Foreskin keratinocyte (primary cell): ENCODE measurements at places on chromosomes 7 and 10. TPM values are rescaled to one million over a fixed set of nuclear protein-coding genes. Genes with fewer than 3 reads are reported as not detected.

The CLRN3 gene
- total RNA-seq: not detected in 2 replicates

The WEE2 gene
- not detected in 2 replicates for total RNA-seq

The TLX1 gene
- not detected in 2 replicates for total RNA-seq

The EMX2 gene
- total RNA-seq: 1.3 and 1.5 TPM in 2 replicates

The DPY19L1 gene
- 20.1 and 22.4 TPM in 2 replicates for total RNA-seq

The SLC29A4 gene
- 0.46 and 1.0 TPM in 2 replicates for total RNA-seq

The CDHR1 gene
- total RNA-seq: 0.92 and 1.8 TPM in 2 replicates

The PROSER2 gene
- total RNA-seq: 17.2 and 22.2 TPM in 2 replicates

The WDFY4 gene
- total RNA-seq: 0.04 TPM in 1 of 2 replicates, not detected in the other

The SH2D4B gene
- not detected in 2 replicates for total RNA-seq

The AGMO gene
- total RNA-seq: not detected in 2 replicates

The CPA2 gene
- total RNA-seq: 0.17 and 0.32 TPM in 2 replicates

The STRIP2 gene
- 15.7 and 16.9 TPM in 2 replicates for total RNA-seq

The PAPSS2 gene
- total RNA-seq: 2.3 and 4.1 TPM in 2 replicates

The GRM3 gene
- total RNA-seq: not detected in 2 replicates

The ASAH2 gene
- total RNA-seq: 3.5 and 4.0 TPM in 2 replicates

The OPN4 gene
- total RNA-seq: not detected in 2 replicates

The ZCWPW1 gene
- total RNA-seq: 1.3 and 1.6 TPM in 2 replicates

The TLL2 gene
- total RNA-seq: 0.54 and 0.60 TPM in 2 replicates

The TMEM130 gene
- total RNA-seq: not detected in 2 replicates

The JAKMIP3 gene
- 0.04 TPM in 1 of 2 replicates, not detected in the other for total RNA-seq

The HTR7 gene
- 13.3 and 15.0 TPM in 2 replicates for total RNA-seq

The FBXL13 gene
- 0.17 and 0.35 TPM in 2 replicates for total RNA-seq

The TMEM196 gene
- not detected in 2 replicates for total RNA-seq

The PTPN20 gene
- 5.4 TPM in 2 replicates for total RNA-seq

The ZNF107 gene
- total RNA-seq: 4.0 and 4.5 TPM in 2 replicates

The RBP3 gene
- not detected in 2 replicates for total RNA-seq

The TMEM229A gene
- not detected in 2 replicates for total RNA-seq

The DNAH11 gene
- total RNA-seq: not detected in 2 replicates

The CALHM2 gene
- total RNA-seq: 6.4 and 11.0 TPM in 2 replicates

The ITIH2 gene
- total RNA-seq: not detected in 2 replicates

The PKD2L1 gene
- total RNA-seq: not detected in 2 replicates
